Activated T-cell treated with anti-CD3 and anti-CD28 coated beads, Interleukin-2, amount 50 U/mL, for 72 hours (primary cell): ENCODE measurements at places on chromosomes 3 and 15.

GRCh38 chr15:74191798-74192197, 10.8 kb downstream of the STRA6 start:
- no peak for DNase-seq

DNA sequence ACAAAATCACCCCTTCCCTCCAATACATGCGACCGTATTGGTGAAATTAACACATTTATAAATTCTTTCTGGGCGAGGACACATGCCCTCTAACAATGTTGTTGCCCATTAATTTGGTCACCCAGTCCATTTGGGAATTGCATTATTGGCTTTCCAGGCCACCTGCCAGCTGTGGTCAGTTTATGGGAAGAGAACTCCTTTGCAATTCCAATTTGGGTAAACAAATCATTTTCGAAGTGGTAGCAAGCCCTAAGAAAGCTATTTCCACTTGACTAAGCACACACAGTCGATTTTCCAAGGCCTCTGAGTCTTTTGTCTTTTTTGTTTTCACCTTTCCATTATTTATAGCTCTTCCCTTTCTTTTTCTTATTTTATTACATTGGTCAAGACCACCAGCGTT, 362.3 kb upstream of the RGMA start:
- DNase-seq, result no peak

DNA sequence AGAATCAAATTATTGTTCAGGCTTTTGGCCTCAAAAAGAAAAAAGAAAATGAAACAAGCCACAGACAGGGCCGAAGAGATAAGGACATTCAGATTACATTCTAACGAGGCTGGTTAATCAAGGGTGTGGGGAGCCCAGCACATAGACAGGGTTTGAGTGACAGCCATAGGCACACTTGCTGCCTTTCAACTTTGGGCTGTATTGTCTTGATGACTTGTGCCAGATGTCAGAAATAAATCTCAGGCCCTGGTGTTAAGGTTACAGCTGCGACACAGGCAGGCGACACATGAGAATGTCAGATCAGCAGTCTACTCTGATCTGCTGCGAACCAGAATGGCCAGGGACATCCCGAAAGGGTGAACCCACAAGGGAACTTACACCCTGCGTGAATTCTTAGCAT, 231.2 kb upstream of the ARRDC4 start:
- no peak for DNase-seq

DNA sequence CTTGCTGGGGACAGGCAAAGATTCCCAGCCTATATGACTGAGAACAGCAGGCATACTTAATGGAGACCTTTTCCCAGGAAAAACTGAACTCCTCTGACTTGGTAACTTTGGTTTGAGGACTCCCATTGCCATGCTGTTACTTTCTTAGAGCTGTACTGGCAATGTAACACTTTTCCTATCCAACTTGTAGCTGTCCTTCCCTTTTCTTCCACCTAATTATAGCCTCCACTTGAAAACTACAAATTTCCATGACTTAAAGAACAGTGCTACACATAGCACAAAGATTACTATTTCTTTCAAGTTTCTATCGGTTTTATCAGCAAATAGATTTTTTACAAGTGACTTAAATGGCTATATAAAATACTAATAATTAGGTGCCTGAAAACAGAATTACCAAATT, 116.9 kb downstream of the GSK3B start:
- DNase-seq, result no peak

GRCh38 chr15:39365161-39365560, 215.7 kb upstream of the THBS1 start:
- no peak for DNase-seq

GRCh38 chr15:81098861-81099651, 35.0 kb upstream of the CFAP161 start:
- DNase-seq, result no peak

DNA sequence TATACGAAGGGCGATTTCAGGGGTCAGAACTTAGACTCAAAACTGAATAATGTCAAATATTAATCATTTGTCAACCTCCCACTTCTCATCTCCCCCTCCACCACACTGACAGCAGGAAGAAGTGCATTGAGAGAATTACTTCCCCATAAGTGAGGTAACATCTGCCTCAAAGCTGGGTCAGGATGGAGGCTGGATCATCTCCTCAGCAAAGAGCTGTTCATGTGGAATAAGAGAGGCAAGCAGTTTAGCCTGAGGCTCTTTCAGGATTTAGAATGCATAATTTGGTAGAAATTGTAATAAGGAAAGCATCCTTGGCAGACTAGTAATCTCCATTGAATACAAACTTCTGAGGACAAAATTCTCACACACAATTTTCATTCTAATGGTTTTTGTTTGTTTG, 512.1 kb downstream of the ROBO1 start:
- no peak for DNase-seq

- DNase-seq, result no peak
Measured at GRCh38 chr15:56732135-56732885, 999 bp downstream of the ZNF280D start.

- DNase-seq, result no peak
Measured at GRCh38 chr3:62837145-62837787, 38.0 kb downstream of the CADPS start.

GRCh38 chr3:138450704-138451424, 16.4 kb downstream of the ESYT3 start:
- no peak for DNase-seq

- DNase-seq, result no peak
Measured at GRCh38 chr15:90729261-90729660, 12.1 kb downstream of the BLM start.

DNA sequence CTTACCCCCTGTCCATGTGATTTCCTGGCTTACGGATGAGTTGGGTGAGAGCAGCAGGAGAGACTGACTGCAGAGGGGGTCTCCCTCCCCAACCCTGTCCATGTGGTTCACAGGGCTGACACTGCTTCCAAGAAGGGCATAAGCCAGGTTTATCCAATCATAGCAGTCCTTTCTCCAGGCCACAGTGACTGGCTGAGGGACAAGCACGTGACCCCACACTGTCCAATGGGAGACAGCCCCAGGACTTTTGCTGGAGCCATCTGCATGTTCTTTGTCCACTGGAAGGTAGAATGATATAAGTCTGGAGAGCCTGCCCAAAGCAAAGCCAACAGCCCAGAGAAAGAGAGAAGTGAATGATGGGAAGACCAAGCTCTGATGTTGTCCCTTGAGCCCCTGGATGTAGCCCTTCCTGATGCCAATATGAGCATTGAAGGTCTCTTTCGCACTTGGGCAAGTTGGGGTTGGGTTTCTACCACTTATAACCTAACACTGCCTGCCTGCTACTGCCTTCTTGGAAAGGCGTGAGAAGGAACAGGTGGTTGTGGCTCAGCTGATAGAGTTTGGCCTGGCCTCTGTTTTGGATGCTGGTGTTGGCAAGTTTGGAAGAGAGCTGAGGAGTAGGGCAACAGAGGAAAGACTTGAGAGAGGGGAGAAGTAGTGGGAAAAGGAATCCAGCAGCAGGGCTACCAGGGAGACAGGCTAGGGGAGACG, 41.3 kb upstream of the GRIP2 start:
- no peak for DNase-seq

DNA sequence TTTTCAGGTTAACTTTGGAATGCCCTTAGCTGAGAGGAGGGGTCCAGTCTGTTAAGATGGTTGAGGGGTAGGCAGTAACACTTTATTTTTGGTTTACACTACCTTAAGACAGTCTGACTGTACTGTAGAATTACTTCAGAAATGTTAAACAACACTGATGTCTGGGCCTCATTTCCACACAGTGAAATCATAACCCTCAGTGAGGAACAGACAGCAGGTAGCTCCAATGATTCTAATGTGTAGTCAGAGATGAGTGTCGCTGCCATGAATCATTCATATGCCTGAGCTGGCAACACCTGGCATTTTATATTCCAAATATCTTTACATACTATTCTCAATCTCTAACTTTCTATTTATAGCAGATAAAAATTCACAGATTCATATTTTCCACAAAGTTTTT, 37.3 kb upstream of the POU1F1 start:
- no peak for DNase-seq

DNA sequence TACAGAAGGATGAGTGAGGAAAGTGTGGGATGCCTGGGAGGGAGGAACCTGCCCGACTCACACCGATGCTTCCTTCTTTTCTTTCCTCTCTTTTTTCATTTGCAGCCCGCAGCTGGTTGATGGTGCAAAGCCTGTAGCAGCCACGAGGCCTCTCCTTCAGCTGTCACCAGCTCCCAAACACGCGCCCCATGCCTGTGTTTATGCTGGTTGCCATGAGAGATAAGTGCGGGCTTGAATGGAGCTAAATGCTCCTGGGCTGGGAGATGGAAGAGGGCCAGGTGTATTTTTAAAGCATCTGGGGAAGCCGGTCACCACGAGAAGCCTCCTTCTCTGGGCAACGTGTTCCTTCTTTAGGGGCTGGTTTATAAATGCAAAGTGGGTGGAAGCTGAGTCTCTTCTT, 9.3 kb downstream of the COLQ start:
- DNase-seq, result no peak

DNA sequence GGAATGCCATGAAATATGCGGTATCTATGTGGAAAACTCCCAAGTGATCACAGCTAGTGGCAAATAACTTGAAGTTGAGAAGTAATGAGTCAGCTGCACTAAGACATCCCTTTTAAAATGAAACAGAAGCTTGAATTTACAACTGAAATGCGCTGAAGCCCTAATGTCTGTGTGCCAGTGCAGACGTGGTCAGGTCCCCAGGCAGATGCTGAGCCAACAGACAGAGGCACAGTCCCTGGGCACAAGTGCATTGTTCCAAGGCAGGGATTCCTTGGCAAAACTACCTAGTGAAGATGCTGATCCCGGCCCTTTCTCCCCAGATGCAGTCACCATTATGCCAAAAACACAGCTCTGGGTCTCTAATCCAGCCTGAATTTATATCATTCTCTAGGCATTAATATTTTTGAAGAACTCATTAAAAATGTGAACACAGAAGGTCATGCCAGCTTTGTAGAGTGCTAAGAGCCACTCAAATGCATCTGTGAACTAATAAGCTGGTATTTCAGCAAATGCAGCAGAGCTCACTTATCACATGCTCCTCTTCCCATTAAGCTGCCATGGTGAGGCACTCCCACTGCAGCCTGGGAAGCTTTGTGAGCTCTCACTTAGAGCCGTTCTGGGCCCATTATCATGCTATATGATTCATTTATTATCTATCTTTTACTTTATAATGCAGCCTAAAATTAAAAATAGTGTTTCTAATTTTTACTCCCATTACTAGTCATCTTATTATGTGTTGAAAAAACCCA, 200.1 kb downstream of the GABRB3 start:
- no peak for DNase-seq

- no peak for DNase-seq
Measured at GRCh38 chr3:8619548-8619947, 25.1 kb downstream of the SSUH2 start.

DNA sequence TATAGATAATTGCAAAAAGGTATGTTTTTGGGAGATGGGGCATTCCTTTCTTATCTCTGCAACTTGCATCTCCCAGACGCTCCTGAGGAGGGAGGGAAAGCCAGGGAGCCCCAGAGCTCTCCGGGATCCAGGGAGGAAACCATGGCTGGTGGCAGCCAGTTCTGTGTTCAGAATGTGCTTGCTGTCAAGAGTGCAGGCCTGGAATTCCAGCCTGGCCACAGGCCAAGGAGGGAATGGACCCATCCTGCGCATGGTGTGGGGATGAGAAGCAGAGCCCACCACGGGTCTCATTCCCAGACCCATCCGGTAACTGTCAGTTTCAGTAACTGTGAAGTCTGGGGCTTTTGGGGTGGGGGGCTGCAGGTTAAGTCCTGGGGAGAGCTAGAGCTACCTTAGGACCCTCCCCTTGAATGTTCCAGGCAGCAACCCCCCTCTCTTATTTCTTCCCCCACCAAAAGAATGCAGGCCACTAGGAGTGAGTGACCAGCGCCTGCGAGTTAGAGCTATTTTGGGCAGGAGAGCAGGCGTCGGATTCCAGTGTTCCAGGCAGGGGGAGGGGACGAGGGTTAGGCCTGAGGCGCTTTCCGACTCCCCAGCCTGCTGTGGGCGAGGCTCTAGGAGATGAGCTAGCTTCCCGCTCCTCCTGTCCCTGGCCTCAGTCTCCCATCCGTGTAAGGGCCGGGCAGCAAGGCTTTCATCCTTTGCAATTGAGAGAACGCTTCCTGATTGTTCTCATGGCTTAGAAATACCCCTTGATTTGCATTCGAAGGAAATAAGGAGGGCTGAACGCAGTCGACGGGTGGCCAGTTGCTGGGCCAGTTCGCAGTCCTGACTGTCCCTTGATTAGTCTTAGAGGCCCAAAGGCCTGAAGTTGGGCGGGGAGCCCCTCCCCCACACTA, 781 bp upstream of the DAG1 start:
- DNase-seq, result no peak

DNA sequence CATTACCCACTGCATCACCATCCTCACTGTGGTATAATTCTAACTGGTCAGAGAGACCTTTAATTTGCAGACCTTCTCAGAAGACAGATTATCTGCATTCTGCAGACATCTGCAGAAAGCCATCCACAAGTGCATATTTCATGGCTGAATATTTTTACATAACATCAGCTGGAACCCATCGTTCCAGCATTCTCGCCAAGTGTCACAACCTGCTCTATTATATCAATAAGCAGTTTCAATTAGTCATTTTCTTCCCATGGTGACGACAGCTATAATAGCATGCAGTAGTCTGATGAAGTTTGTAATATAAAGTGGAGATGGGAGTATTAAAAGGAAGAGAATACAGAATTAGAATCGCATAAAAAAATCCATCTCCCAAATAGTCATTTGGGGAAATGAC, 334.7 kb downstream of the FHIT start:
- no peak for DNase-seq

- no peak for DNase-seq
Measured at GRCh38 chr3:52361898-52362297, 45.8 kb downstream of the DNAH1 start.

GRCh38 chr3:72265256-72266015, 480.5 kb upstream of the PROK2 start:
- no peak for DNase-seq

- DNase-seq, result no peak
Measured at GRCh38 chr3:140349938-140350337, 327.9 kb upstream of the TRIM42 start.

DNA sequence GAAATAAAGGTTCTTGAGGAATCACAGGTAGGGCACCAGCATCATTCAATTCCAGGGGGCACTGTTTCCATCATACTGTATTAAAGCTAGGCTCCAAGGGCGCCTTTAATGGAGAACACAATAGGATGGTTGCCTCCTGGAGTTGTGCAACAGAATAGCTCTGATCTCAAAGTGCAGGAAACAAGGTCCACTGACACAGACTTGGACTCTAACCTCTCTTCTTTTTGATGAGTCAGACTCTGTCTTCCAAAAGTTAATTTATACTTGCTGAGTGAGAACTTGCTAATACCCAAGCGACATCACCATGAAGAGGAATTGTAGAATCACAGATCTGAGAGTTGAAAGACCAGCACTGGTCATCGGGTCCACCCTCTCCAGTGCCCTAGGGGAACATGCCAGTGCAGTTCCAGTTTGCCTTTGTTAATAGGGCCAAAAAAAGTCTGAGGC, 94.4 kb upstream of the PHLDB2 start:
- no peak for DNase-seq

GRCh38 chr3:43388175-43388574, 101.8 kb downstream of the SNRK start:
- DNase-seq, result no peak
